Breast epithelium (tissue), 4 donors: ENCODE measurements at places on chromosomes 1 and 21.

GRCh38 chr1:205480349-205480985 lies 24.0 kb upstream of the CDK18 start:
- DNase-seq, result no peak

DNA sequence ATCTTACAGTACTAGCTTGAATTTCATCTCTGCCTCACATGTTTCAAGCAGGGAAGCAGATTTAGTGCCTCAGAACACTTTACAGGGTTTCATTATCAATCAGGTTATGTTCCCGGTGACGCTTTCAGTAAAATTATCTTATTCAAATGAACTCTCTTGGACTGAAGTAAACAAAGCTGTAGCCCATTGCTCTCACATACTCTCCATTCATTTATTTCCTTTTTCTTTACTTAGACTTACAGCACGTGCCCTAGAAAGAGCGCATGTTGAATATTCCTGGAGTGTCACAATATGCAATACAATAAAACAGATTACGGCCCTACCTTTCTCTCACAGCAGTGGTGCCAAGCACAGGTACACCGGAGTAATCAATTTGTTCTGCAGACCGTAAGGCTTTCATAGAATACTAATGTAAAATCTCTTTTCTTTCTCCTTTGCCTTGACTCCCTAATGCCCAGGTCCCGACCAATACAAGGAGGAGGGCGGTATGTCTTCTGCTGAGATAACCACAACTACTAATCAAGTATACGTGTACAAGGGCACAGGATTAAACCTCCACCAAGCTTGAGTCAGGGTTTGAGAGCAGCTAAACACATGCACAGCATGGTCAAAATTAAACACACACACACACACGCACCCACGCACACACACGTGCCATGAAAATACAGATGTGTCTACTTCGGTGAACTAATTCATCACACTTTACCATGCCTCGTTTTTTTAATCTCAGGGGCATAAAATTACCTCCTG lies 62.8 kb downstream of the NRIP1 start:
- no peak for DNase-seq

GRCh38 chr1:240420766-240421165 lies 191.2 kb downstream of the GREM2 start:
- DNase-seq, result no peak

GRCh38 chr1:117802531-117803257 lies 126.7 kb downstream of the GDAP2 start:
- no peak for DNase-seq

DNA sequence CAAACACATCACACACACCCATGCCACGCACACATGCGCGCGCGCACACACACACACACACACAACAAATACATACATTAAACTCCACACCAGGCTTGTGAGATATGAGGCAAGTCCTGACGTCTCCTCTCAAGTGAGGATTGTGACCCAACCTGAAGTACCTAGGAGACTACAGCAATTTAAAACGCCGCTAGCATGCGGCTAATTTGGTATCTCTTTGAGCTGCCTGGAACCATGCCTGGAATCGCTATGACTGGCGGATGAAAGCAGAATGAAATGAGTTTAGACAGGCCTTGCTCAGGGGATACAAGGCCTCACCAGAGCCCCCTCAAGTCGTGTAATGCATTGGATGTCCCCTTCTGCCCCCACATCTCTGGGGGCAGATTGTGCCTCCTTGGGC lies 1.6 kb upstream of the RAB7B start:
- DNase-seq, result no peak

DNA sequence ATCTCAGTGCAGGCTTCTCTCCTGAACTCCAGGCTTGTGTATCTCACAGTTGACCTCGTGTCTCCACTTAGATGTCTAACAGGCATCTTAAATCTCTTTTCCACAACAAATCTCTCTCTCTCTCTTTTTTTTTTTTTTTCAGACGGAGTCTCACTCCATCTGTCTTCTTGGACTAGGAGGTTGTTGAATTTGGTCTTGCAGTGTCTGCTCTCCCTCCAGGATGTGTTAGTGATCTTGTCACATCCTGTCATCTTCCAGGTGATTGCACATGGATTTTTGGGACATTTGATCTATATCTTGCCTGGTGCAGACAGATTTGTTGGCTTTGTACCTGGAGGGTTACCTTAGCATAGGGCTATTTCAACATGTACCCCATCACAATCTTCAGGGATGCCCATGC lies 26.5 kb upstream of the KCNA10 start:
- DNase-seq, result no peak

DNA sequence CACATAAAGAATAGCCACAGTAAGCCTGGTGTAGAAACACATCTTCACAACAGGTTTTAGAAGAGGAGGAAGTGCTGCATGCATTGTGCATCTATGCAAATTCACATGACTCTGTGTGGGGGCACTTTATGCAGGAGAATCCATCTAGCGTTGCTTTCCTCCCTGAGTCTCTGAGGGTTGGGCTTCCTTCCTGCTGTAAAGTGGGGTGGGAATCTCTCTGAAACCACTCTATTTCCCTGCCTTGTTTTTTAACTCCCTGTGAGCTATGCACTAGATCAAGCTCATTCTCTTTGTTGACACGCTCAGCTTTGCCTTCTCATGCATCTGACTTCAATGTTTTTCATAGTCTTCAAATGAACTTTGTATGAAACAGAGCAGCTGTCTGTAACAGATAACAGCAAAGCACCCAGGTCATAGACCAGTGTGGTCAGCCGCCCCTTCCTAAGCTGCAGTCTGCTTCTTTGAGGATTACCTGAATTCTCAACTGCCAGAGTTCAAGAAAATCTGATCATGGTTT lies 102.7 kb upstream of the DPH5 start:
- no peak for DNase-seq

DNA sequence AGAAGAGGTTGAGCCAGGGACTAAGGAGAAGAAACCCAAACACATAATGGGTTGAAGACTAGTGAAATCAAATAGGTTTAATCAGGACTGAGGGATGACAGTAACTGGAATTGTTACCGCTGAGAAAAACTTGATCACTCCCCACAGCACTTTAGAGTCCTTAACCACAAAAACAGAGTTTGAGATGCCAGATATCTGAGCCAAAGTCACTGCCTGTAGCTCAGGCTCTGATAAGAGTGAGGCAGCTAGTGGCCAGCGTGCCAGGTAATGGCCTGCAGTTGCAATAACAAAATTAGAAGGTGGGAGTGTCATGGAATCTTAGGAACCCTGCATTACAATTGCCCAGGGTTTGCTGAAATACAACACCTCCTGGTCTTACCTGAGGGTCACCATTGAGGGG lies 48.0 kb downstream of the PRKAB2 start:
- DNase-seq, result no peak

DNA sequence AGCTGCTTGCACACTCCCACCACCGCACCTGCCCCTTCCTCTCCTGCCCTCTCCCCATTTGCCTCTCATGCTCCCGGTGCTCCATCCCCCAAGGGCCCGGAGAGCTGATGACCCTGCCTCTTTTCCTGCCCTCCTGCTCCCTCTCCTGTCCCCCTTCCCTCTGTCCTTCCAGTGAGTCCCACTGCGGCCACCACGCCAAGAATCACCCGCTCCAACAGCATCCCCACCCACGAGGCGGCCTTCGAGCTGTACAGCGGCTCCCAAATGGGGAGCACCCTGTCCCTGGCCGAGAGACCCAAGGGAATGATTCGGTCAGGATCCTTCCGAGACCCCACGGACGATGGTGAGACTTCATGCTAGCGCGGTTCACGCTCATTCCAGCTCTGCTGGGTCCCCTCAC lies 40.7 kb upstream of the IPO9 start:
- no peak for DNase-seq

DNA sequence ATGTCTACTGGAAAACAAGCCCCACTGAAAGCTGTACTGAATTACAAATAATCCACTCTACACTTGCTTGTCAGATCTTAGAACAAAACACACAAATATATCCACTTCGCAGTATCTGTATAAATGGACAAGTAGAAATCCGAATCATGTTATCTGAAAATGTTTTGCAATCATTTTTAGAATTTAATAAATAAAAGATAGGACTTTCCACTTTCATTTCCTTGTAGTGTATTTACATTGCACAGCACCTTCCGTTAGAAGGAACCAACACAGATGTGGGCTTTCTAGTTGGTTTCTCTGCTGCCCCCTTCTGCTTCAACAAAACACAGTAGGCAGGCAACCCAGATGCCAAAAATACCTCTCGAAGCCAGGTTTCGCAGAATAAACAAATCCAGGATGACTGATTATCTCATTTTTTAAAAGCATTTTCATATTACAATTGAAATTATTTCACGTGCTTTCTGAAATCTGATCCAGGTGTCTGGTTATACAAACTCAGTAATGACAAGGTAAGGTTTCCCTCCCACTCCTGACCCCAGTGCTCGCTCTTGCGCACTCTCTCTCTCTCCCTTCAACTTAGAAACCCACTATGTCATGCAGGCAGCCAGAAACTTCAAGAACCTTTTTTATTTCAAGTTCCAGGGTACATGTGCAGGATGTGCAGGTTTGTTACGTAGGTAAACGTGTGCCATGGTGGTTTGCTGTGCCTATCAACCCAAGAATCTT lies 389.9 kb downstream of the SMYD3 start:
- no peak for DNase-seq

GRCh38 chr1:44932151-44932550 lies 54.2 kb downstream of the EIF2B3 start:
- no peak for DNase-seq

GRCh38 chr1:78520216-78520615 lies 29.4 kb downstream of the PTGFR start:
- DNase-seq, result no peak

DNA sequence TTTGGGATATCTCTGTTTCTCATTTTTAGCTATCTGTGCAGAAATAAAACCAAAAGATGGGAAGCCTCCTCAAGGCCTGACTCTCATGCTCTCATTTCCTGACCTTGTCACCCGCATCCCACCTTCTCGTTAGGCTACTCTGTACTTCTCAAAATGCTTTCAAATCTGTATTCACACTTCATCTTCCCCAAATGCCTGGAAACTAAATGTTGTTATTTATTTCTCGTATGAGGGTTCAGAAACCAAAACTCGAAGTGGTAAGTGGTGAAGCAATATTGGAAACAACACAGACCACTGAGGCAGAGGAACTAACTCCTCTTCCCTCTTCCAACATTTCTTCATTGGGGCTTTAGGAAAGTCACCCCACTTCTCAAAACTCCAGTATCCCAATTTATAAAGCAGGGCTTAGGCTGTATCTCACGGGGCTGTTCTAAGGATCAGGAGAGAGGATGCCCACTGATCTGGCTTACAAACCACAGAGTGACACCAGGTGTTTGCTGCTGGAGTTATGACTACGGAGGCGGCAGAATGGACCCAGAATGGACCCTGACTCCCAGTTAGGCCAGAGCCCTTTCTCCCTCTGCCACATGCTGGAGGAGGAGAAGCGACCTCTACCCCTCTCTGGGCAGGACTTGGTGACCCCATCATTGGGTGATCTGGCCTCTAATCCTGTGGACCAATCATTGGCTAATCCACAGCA lies 3.5 kb downstream of the SLAMF7 start:
- no peak for DNase-seq

- no peak for DNase-seq
These were observed 40.4 kb downstream of the RIMS3 start for GRCh38 chr1:40625076-40625475.

DNA sequence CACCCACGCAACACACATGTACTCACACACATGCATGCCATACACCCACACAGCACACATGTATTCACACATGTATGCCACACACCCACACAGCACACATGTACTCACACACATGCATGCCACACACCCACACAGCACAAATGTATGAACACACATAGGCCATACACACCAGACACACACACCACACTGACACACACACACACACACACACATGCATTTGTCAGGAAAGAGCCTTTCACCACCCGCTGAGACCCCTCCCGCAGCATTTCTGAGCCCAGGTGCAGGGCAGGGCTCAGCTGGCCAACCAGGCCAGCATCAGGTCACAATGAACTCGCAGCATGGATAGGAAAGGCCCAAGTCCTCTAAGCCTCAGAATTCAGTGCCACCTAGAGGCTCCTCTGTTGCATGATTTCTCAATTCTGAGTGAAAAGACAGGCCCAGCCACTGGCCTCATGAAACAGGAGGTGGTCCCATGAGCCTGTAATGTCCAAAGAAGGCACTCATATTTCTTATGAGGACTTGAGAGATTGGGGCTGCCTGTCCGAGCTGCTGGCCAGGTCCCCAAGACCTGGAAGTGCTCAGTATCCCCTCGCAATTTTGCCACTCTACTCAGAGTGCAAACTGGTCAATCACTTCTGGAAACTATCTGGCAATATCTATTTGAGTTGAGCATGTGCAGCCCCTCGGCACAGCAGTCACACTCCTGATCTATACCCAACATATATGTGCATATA lies 57.3 kb downstream of the PSMG1 start:
- no peak for DNase-seq

DNA sequence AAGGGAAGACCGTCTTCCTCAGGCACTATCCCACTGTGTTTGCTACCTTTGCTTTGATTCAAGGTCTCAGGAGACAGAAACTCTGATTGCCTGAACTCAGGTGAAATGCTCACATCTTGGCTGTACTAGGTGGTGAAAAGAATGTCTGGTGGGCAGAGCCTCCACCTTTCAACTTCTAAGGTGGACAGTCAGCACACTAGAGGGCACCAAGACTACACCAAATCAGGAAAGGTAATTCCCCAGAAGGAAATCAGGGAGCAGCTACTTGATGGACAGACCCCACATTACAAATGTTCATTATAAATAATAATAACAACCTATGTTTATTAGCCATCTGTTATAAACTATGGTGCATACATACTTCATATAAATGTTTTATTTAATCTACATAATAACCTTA lies 220.9 kb downstream of the ATG4C start:
- no peak for DNase-seq

DNA sequence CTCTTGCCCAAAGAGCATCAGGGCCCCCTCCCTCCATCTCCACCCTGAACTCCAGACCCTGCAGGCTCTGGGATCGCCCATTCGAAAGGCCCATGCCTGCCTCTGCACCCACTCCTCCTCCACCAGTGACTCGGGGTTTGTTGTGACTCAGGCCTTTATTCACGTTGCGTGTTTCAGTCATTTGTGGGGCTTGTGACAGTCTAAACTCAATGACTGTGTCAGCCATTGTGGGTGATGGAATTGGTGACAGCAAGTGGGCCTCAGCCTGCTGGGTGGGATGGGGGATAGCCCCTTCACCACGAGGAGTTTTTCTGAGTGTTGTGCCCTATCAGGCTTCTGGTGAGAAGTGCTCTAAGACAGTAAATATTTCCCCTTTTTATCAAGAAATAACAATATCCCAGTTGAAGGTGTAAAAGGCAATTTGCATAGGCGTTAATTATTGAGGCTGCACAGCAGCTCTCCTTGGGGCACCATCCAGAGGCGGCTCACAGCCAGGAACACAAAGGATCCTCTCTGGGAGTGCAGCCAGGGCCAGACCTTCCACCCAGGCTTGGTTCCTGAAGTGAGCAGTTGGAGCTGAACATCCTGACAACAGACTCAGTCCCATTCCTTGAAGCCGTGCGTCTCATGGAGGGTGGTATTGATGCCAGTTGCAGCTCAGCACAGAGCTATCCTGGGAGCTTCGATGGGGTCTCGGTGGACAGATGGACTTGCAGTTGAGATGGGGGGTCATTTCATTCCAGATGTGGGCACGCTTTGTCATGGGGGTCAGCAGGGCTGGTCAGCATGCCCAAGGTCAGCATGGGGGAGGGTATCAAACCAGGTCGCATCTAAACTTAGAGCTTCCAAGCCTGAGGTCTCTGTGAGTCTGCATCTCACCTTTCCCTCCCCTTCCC lies 135.6 kb upstream of the CACNA1E start:
- no peak for DNase-seq

- DNase-seq, result no peak
These were observed 258.4 kb downstream of the HLX start for GRCh38 chr1:221137666-221138065.
